Fibroblast of gingiva (primary cell): ENCODE measurements at places on chromosomes 4 and X.

DNA sequence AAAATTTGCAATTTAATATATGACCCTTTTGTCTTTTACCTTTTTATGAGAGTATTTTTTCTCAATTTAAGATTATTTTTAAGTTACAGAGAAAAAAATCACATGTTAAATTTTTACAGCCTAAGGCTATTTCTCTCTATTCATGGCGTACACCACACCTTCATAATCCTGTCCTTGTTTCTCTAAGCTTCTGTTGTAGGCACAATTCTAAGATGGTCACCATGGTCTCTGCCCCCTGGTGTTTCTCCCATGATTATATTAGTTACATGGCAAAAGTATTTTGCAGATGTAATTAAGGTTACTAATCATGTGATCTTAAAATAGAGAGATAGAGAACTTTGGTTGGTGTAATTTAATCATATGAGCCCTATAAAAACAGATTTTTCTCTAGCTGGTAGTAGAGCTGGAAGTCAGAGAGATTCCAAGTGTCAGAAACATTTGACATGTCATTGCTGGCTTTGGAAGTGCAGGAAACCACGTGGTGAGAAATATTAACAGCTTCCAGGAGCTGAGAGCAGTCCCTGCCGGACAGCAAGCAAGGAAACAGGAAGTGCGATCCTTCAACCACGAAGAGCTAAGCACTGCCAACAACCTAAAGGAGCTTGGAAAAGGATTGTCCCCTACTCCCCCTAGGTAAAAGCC, 89.8 kb downstream of the EIF4E start:
- peak; percentile 2 for DNase-seq

DNA sequence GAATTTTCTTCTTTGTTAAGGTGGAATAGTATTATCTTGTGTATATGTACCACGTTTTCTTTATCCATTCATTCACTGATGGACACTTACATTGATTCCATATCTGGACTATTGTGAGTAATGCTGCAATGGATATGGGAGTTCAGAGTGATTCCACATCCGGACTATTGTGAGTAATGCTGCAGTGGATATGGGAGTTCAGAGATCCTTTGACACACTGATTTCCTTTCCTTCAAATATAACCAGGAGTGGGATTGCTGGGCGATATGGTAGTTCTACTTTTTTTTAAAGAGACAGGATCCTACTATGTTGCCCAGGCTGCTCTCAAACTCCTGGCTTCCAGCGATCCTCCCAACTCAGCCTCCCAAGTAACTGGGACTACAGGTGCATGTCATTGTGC, 12.1 kb downstream of the TMEM156 start:
- DNase-seq: no peak

DNA sequence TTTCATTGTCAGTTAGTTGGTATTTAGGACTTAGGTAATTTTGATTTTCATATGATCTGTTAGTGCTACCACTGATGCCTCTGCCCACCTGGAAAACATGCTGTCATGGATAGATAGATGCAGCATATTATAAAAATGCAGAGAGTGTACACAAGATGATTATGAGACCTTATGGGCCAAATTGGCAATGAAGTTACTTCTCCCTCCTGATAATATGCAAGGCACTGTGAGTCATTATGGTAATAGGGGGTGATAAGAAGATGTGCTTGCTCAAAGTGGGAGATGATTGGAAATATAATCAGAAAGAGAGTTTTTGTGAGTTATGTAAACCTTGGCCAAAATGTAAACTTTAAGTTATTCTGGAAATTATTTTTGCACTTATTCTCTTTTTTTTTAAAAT, 56.6 kb upstream of the RHOH start:
- DNase-seq: no peak

- no peak for DNase-seq
These were observed 591.0 kb upstream of the ATOH1 start for GRCh38 chr4:93237521-93237920.

DNA sequence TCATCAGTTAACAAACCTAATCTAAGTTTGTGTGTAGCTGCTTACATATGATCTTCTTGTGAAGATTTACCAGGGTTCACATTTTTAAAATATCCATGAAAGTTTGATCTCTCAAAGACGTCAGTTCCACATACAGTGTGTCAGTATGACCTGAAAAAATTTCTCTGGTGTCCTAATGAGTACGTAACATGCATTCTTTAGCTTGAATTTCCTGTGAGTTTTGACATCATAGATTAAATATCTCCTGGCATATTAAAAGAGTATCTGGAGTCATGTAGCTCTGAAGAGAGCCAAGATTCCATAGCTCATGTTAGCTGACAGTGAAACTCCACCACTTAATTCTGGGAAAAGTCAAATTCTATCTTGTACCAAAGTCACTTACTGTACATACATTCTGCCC, 43.9 kb upstream of the PDLIM5 start:
- DNase-seq: peak; percentile 32

DNA sequence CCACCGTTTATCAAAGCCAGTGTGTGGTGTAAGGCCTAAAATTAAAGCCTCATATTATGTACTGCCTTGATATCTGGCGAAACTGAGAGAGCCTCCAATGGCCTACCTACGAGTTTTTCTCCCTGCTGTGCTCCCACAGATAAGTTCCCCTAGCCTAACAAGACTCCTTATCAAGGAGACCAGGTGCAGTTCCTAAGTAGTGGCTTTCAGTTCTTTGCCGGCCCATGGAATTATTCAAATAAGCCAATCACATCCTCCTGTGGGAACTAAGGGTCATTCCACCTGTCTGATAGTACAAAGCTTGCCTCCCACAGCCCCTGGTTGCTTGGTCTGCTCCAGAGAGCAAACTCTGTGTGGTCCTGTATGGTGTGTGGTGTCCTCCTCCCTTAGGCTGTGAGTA, 99.8 kb upstream of the TEX13C start:
- DNase-seq: no peak

- DNase-seq: no peak
These were observed 81.2 kb downstream of the GAB1 start for GRCh38 chr4:143417679-143418403.

DNA sequence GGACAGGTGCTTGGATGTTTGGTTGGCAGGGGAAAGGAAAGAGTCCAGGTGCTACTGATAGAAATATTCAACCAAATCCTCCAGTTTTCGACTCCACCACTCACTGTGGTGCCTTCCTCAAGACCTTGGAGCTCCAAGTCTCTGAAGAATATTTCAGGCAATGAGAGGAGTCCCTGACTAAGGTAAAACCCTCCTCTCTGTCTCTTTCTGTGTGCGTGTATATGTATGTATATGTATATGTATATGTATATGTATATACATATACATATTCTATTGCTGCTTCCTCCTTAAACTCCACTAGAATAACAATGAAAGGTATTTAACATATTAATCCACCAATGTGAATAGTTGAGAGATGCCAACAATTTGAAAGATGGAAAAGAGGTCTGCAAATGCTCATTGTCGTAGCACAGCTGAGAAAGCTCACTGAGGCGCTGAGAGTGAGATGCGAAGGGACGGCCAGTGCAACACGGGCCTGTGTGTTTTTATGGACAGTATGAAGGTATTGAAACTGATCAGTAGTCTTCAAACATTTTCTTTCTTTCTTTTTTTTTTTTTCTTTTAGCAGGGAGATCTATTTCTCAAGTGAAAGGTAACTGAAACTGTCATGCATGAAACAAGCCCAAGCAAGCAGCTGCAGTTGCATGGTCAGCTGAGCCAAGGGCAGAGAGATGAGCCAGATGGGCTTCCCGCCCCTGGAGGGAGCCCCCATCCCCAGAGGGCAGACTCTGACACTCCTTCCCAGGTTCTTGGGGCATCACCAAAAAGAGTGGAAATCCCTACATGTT, 41.1 kb upstream of the HS3ST1 start:
- DNase-seq: no peak

DNA sequence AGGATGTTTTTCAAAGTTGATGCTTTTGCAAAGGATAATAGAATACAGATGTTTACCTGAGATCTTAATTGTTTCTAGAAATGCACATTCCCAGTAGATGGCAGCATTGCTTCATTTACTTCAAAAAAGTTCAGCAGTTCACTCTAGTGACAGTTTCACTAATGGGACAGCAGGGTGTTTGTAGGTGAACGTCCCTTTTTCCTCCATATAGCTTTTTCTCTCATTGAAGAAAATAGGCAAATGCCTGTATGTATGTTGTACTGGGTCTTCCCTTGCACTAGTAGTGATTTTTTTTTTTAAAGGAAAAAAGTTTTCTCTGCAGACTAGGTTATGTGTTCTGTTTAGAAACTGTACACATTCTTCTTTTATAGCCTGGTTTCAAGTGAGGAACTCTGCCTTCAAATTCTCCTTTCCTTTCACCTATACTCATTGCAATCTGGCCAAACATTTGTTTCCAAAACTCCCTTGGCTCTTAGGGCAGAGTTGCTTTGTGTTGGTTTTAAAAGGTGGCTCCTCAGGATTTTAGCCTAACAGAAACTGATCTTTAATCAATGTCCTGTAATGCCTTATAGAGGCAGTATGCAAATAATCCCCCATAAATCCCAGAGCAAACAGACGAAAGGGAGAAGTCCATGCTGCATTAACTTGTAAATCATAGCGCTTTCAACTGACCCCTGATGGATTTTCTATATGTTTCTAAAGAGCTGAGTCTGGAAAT, 86.3 kb downstream of the EGF start:
- peak; percentile 43 for DNase-seq

DNA sequence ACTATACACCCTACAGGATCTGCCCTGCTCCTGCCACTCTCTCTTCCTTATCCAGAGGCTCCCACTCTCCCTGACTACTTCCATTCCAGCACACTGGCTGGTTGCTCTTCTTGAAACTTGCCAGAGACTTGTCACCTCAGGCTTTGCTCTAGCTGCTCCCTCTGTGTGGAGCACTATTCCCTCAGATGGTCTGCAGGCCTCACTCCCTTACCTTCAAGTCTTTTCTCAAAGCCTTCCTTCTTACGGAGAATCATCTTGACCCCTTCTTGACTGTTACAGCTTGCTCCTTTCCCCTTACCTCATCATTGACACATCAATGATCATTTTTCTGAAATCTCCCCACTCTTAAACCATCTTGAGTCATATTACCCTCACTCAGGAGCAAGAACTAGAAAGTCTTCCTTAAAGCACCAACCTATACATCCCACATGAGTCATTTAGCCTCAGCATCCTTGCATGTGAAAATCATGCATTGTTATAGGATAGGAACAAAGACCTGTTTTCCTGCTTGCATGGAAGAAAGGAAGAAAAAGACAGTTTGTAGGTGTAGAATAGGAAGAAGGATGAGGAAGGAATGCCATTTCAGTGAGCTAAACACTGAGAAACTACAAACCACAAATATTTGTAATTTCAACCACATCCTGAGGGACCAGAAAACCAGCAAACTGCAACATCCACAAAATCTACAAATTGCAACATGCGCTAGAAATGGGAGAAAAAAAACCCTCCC, 55.7 kb downstream of the ANTXR2 start:
- peak; percentile 74 for DNase-seq

GRCh38 chr4:31169846-31170245, 449.7 kb downstream of the PCDH7 start:
- DNase-seq: no peak

- DNase-seq: peak; percentile 18
These were observed 34.5 kb upstream of the HELT start for GRCh38 chr4:184983672-184984356.

- DNase-seq: peak; percentile 97
These were observed 106.0 kb upstream of the NAP1L5 start for GRCh38 chr4:88803600-88804096.

GRCh38 chrX:39438603-39439602, 637.6 kb downstream of the MID1IP1 start:
- DNase-seq: no peak

GRCh38 chr4:147123146-147123545, 177.5 kb upstream of the TTC29 start:
- DNase-seq: peak; percentile 77

- DNase-seq: no peak
These were observed 16.4 kb downstream of the DSPP start for GRCh38 chr4:87624698-87625097.

GRCh38 chr4:119471259-119471658, 149.3 kb upstream of the FABP2 start:
- no peak for DNase-seq

DNA sequence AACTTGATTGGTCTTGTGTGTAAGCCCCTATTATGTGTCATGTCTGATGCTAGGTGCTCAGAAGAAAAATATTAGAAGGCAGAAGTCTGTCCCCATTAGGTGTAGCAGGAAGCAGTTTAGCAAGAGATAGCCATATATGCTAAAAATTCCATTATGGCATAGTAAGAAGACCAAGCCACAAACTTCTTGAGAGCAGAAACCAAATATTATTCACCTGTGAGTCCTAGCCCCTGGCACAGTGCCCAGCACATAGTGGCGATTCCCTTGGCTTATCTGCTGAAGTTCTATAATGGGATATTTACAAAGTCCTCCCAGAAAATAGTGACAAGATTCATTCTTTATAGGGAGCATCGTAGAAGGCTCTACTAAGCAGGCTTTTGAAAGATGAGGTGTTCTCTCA, 174.4 kb downstream of the RAB28 start:
- DNase-seq: no peak

- peak; percentile 22 for DNase-seq
These were observed 24.0 kb downstream of the RCHY1 start for GRCh38 chr4:75490155-75490554.

GRCh38 chr4:10089346-10089745, 27.3 kb downstream of the WDR1 start:
- no peak for DNase-seq

GRCh38 chr4:142202404-142203332, 566.3 kb downstream of the IL15 start:
- DNase-seq: no peak

DNA sequence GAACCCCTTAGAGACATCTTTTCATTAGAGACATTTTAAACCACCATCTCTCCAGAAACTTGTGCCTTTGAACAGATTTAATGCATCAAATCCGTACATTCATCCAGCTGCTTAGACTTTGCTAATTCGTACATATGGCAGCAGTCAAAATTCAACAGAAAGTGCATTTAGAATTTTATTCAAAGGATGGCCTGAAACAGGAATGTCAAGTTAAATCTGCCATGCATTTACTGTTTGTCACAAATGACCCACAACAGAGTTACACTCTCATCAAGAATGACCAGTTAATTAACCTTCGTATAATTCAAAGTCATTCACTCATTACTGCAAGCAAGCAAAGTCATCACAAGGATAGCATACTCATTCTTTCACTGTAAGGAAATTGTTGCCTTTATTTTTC, 284.3 kb downstream of the SLC7A11 start:
- DNase-seq: no peak

GRCh38 chr4:69668680-69669079, 15.6 kb upstream of the UGT2A1 start:
- no peak for DNase-seq

DNA sequence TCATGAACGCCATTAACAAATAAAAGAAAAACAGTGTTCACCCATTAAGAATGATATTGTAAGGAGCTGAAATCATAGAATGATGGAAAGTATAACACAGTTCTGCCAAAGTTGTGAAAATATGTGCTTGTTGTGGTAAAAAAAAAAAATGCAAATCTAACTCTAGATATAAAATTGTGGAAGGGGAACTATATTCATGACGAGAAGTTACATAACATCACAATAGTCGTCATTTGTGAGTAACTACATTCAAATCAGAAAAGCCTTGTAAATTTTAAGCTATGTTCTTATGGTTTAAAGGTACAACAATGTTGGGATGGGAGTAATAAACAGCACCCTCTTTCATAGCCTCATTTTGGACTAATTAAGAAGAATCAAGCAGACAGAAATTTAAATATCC, 57.6 kb upstream of the PRDM8 start:
- no peak for DNase-seq
